A172 (cell line): ENCODE measurements at places on chromosomes 7 and 10.

- DNase-seq = no peak
Observed at GRCh38 chr7:33870120-33870519, 35.2 kb upstream of the BMPER start.

DNA sequence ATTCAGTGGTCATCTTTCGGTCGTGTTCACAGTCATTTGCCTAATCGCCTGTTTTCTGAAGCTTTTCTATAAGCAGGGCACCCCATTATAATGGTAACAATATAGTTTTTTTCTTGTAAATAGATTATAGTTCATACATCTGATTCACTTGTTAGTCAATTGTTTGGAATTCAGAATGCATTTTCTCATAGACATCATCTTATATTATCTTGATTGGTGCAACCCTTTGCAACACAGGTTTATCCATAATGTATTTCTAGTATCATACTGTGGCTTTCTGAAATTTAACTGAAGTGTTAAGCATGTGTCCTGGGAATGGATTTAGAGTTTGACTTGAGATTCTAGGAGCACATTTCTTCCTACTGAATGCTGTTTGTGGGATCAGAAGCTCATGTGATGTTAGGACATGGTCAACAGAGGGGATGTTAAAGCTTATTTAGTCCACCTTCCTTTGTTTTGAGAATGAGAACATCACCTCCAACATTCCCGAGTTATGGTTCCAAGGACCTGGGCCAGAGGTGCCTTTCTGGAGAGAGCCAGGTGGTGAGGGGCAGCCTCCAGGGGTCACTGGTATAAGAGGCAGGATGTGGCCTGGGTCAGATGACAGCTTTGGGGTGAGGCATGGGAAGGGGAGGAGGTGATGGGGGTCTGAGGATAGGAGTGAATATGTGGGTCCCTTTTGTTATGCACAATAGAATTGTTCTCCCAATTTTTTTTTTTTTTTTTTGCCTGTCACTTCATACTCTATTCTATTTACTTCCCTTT, 415.6 kb downstream of the EXOC4 start:
- DNase-seq = no peak

DNA sequence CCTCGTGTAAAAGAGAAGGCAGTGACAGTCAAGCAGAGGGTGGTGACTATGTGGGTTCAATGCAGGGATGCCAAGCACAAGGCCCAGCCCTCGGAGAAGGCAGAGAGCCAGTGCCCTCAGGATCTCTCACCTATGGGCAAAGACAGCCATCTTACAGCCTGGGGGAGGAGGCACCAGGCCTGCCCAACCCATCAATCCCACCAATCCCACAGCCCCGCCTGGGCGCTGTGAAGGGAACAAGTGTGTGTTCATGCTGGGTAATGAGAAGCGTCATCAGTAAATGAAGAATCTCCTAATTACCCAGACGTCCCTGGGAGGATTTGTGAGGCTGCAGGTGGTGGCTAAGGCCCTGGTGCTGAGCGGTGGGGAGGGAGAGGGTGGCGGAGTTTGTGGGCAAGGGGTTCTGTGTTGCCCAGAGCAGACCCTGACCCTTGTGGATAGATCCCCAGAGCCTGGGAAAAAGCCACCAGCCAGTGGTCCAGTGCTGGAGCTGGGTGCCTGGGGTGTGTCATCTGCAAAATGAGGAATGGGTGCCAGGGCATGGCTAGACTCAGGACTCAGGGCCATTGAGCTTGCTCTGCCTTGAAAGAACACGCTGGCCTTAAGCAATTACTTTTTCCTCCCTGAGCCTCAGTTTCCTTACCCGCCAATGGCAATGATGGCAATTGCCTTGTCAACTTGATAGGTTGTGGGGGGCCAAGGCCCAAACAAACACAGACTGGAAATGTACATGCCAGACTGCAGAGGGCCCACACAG, 128.1 kb upstream of the UNC5B start:
- DNase-seq = no peak

GRCh38 chr10:132901351-132901750, 41.0 kb downstream of the CFAP46 start:
- no peak for DNase-seq

DNA sequence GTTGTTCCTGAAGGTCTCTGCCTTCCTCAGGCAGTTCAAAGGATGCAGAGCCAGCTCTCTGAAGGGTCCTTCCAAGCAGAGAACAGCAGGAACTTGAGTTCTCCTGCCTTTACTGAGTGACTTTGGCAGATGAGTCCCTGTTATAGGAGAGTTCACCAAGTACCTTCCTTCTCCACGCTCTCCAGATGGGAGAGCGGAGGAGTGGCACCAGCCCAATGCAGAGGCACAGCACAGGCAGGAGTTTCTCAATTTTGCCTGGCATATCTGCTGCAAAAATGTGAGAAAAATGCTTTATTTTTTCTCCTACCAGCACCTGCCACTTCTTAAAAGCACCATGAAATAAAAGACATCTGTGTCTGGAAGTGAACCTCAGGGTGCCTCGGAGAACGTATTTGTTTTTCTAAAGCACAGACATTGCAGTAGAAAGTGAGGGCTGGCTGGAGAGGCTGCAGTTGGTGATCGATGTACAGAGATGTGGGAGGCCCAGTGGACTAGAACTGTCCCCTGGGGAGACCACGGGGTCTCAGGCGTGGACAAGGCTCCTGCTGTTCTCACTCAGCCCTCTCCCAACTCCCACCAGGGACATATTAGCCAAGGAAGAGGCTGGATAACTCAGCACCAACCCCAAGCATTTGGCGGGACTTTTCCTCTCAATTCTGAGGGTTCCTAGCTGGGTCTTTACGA, 174.5 kb downstream of the WDR37 start:
- no peak for DNase-seq

DNA sequence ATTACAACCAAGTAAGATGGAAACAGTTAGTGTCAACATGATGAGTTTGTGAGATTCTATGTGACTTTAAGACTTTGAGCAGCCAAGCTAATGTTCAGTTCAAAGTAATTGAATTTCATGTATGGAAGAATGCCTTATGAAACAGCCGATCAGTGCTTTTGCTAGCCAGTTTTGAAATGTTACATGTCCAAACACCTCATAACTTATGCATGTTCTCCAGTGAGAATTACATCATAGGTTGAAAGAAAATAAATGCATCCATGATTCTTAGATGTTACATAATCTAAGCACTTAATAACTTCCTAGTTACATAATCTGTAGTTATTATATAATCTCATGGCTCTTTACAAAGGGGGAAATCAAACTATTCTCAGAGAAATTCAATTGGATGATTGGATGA, 211.3 kb downstream of the BICC1 start:
- no peak for DNase-seq

DNA sequence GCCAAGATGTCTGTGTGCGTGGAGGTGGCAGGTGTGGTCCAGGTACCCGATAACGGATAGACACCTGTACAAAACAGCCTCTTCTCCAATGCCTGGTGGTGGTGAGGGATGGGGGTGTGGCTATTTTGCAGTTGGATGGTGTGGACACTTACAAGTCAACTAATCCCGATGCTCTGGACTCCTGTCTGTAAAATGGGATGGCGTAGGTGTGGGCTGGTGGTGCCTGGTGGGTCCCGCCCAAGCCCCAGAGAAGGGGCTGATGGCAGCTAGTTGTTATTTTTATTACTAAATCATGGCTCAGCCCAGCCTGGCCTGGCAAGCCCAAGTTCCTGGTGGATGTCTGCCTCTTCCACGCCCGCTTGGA, 22.3 kb downstream of the GTF2IRD1 start:
- no peak for DNase-seq

- DNase-seq = no peak
Observed at GRCh38 chr10:69503001-69503895, 52.0 kb downstream of the TSPAN15 start.

DNA sequence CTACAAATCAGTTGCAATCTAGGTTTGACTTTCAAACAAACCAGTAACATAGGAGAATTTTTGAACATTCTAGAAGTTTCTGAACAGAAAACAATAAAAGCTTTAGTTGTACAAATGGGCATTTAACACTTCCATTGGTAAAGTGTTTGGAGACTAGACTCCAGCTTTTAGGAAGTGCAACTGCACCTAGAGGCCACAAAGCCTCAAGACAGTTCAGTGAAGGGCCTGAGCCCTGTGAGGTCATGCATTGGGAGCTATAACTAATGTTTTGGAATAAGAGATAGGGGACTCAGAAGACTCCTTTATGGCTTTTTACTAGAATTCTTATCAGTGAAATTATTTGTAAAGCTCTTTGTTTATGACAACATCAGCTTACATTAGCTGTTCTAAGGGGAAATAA, 3.0 kb upstream of the EPHB6 start:
- no peak for DNase-seq

DNA sequence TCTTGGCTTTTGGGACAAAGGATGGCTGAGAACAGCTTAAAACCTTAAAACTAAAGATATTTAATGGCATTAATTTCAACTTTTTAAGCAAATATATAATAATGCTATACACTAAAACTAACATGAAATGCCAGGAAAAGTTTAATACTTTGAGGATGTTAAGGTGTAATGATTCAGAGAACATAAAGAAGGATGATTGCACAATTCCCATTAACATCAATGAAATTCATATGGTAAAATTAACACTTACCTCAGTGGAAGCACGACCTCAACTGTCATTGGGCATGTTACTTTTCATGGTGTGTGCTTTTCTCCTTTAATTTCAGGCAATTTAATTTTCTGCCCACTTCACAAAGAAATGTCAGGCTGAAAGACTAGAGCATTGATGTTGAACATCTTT, 171.7 kb downstream of the KCND2 start:
- DNase-seq = no peak

GRCh38 chr7:152459724-152460251, 24.0 kb upstream of the KMT2C start:
- DNase-seq = no peak

DNA sequence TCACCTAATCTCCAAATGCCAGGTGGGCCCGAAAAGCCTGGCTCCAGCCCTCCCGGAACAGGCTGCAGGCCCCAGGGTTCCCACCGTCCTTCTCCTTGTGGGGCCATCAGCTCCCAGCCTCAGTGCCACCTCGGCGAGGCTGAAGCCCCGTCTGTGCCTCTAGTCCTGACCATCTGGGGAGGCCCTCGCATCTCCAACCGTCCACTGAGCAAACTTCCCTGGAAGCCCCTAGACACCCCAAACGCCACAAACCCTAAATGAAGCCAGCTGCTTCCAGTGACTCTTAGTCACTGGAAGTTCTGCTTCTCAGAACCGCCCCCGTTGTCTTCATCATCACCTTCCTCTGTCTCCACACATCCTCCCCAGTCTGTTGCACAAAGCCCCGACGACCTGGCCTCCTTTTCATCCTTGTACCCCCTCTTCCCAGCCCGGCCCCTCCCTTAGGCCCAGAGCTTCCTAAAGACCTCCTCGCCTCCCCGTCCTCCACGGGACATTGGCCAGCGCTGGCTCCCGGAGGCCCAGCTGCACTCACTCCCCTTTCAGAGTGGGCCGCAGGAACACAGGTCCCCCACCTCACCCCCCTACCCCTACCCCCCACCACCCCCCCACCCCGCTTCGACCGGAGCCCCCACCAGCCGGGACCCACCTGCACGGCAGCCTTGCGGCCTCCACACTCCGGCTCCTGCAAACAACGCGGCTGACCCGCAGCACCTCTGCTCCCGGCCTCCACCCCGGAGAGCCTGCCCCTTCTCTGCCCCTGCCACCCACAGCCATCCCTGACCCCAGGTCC, 1.1 kb upstream of the DIP2C start:
- DNase-seq = no peak

DNA sequence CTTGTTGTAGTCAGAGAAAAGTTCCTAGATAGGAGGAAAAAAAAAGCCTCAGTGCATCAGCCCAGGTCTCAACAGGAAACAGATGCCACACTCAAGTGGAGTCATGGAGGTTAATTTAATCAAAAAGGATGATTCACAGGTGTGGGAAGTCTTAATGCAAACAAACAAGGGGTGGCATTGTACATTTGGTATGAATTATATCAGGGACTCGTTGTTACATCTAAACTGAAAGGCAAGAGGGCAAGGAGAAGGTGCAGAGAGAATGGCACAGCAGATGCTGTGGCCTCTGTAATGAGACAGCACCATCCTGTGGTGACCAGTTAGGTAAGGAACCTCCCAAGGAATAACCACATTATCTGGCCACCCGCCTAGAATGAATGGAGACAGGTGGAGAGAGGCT, 133.7 kb downstream of the PTPRZ1 start:
- DNase-seq = peak; percentile 63

DNA sequence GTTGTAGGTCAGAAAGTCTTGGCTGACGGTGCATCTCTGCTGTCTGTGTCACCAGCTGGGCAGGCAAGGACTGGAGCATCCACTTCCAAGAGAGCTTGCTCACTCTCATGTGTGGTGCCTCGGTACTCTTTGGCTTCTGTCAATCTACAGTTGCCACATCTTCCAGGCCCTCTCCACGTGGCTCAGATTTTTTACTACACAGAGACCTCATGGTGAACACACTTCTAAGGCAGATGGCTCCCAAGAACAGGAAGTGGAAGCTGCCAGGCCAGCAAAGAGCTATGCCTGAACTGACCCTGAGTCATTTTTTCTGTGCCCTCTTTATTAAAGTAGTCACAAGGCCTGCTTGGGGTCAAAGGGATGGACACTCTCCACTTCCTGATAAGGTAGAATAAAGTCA, 351.5 kb upstream of the AUTS2 start:
- peak; percentile 26 for DNase-seq

- DNase-seq = no peak
Observed at GRCh38 chr10:72123616-72124015, 35.3 kb upstream of the SPOCK2 start.

- DNase-seq = no peak
Observed at GRCh38 chr10:89347701-89348457, 20.1 kb downstream of the IFIT3 start.

DNA sequence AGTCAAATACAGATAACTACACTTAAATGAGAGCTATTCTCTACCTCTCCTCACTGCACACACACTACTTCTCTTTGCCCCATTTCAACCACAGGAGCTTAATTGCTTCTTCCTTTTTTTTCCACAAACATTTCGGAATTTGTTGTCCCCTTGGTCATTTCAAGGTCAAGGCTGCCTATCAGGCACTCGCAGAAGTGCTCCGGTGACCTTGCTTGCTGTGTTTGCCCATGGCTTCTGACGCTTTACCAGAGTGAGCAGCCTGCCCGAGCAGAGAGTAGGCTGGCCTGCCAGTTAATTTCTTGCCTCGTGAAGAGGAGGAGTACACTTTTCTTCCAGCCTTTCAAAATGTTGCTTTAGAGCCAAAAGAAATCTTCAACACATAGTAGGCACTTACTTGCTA, 297.1 kb upstream of the LRGUK start:
- no peak for DNase-seq

DNA sequence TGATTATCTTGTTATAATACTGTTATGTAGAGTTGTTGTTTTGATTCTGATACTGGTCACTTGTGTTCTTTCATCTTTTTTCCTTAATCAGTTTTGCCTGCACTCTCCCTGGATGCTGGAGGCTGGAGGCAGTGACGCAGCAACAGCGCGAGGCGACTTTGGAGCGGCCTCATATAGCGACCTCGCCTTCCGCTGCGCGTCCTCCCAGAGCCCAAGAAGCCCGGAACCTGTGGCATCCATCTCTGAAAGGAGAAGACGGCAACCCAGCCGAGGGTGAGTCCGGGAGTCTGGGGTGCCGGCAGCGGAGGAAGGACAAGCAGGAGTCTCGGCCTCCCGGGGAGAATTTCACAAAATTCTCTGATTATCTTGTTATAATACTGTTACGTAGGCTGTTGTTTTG, 161.2 kb downstream of the ZNF33B start:
- no peak for DNase-seq

GRCh38 chr7:16345979-16346958, 75.1 kb downstream of the CRPPA start:
- peak; percentile 94 for DNase-seq

GRCh38 chr10:75658915-75659314, 227.5 kb downstream of the LRMDA start:
- DNase-seq = no peak
